ENCODE measurements at places on chromosomes 16 and 17.

DNA sequence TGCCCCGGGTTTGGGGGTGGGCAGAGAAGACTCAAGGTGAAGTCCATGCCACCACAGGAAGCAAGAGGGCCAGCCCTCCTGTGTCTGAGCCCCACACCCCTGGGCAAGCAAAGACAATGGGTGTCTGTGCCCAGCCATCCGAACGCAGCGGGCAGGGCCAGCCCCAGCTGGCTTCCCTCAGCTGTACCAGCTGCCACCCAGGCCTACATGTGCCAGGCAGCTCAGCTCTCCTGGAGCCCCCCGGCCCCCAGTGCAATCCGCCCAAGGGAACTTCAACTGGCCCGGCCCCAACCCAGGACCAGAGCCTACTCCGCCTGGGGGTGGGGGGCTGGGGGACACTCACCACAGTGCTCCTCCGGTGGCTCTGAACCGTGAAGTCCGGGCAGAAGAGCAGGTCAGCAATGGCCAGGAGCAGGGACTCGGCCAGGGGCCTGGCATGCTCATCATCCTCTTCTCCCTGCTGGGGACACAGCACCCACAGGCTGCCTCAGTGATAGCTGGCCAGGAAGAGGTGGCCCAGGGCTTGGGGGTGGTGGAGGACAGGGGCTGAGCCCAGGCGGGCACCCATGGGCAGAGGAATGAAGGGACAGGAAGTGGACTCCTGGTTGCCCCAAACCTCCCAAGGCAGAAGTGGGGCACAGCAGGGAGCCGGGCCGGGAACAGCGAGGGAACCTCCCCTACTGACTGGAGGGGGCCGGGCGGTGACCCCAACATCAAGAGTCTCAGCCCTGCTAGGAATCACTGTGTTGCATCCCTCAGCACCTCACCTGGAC, 9.8 kb downstream of the HID1 start:
- no peak for DNase-seq

DNA sequence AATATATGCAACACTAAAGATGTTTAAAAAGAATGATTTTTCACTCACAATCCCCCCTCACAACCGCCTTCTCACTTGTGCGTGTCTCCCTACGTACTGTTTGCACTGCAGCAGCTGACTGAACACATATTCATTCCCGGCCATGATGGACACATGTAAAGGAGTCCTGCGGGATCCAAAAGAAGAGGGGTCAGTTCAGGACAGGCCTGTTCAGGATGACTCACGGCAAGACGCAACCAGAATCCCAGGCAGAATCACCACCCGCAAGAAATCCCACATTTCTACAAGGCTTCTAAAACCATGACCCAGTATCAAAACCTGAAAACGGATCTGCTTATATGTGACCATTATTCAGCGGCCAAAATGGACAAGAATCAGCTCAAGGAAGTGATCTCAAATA, 52.3 kb downstream of the CYB5D2 start:
- DNase-seq = no peak

GRCh38 chr16:66103211-66103610, 263.3 kb upstream of the CDH5 start:
- DNase-seq = peak; percentile 43

GRCh38 chr17:81125573-81126081, 39.7 kb upstream of the PVALEF start:
- DNase-seq = no peak

DNA sequence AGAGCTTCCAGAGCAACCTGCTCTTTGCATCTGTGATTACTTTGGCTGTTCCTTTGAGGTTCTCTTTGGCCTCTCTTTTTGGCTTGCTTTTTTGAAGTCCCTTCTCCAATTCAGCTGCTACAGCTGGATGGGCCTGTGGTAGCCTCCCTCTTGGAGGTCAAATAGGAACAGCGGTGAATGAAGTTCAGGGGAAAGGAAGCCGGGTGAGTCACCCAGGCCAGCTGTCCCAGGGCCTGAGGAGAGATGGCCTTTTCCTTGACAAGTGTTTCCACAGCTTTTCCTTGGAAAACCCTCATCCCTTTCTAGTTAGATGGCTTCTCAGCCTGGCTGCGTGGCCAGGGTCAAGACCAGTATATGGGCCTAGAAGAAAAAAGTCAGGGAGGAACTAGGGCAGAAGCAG, 103.1 kb downstream of the STX8 start:
- no peak for DNase-seq

DNA sequence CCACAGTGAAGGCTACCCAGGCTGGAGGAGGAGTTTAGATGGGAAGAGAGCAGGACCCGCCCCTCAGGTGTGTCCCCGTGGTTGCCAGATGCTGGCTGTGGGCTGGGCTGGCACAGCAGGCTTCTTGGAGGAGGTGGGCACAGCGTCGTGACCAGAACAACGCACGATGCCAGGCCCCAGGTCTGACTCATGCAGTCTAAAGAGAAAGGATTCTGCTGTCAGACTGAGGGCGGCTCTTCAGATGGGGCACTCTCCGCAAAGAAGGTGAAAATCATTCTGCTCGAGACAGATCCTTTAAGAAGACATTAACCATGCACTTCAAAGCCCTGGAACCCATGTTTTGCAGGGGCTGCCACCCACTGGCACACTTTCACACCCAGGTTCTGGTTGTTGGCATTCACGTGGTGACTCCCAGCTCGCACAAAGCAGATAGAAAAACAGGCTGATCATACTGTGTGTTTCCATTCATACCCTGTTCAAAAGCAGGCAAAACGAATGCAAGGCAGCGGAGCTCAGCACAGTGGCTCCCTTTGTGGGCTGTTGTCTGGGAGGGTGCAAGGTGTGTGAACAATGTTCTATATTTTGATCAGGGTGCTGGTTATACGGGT, 19.0 kb downstream of the CACNG4 start:
- DNase-seq = no peak

- DNase-seq = no peak
These were observed 308.0 kb downstream of the MAP2K6 start for GRCh38 chr17:69722518-69722917.

DNA sequence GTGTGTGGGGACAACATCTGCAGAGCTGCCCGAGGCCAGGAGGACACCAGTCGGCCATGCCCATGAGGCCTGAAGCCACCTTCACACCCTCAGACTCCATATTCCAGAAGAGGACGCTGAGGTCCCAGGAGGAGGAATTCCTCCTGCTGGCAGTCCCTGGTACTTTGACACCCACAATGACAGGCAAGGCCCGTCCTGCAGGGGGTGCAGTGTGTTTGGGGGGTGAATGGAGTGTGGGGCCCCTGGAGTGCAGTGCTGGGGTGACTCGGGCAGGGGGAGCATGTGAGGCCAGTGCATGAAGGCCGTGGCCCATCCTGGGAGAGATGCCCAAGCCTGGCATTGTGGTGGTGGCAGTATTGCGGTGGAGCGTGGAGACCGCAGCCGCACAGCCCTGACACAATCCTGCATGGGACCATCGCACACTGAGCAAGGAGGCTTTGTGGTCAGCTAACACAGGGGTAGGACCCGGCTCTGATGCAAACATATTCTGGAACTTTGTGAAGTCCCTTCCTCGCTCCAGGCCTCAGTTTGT, 52.2 kb downstream of the ZDHHC7 start:
- DNase-seq = no peak

DNA sequence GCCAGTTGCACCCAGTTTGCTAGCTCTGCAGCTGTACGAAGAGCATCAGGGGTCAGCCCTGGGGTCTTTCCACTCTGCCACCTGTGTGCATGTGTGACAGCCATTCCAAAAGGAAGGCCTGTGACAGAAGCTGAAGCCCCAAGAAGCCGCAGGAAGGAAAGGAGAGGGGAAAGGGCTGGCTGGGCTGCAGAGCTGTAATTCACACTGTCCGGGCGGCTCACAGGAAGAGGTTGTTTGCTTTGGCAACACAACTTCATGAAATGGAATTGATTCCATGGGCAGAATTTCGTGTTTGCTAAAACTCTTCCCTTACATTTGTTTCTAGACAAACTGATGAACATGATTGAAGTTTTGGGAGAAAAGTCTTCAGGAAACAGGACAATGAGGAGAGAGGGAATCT, 14.8 kb downstream of the TMEM204 start:
- peak; percentile 35 for DNase-seq

DNA sequence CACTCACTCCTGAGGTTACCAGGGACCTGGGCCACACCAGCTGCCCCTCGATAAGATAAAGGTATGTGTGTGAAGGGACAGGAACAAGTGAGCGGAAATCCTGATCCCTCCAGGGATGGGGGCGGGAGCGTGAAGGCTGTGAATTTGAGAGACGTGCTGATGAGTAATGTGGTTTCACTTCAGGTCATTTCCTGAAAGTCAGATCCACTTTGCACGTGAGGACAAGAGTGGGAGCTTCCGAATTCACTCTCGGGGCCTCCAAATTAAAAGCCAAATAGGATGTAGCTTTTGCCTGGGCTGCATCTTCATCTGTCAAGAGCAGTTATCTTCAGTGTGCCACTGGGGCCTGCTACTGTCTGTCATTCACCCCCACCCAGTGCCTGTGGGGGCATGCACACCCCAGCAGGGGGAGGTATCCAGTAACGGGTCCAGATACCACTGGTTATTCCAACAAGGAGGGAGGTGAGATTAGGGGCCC, 87.4 kb upstream of the LHX1 start:
- DNase-seq = no peak

- DNase-seq = no peak
These were observed 30.5 kb upstream of the LGALS9 start for GRCh38 chr17:27600471-27600870.

GRCh38 chr17:68581863-68582645, 19.1 kb downstream of the FAM20A start:
- DNase-seq = peak; percentile 31

GRCh38 chr17:57488856-57489255, 232.5 kb downstream of the MSI2 start:
- DNase-seq = no peak

GRCh38 chr16:70713824-70714223, 28.0 kb upstream of the MTSS2 start:
- DNase-seq = peak; percentile 45

DNA sequence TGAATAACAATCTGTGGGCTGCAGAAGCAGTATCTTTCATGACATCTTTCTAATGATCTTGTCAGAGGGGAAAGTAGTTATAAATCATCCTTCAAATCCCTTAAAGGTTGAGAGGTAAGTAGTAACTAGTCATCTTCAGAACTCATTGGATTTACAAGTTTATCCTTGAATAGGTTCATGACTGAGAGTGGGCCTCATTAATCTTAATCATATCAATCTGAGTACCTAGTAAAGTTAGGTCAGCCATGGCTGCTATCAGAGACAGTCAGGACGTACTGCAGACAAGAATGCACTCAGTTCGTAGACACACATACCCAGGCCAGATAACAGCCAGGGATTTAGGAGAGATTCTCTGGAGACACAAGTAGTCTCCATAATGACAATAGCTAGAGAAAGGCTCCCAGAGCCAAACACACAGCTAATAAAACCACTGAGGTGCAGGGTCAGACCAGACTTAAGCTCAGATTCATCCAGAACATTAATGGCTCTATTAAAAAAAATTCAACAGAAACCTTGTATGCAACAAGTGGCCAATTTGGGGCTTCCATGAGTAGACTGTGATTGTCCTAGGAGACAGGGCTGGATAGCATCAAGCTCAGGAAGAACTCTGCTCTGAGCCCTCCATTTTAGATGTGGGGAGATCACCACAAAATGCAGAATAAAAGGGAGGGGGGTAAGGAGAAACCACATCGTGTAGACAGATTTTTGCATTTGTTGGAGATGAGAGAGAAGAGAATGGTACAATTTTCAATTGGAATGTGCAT, 65.8 kb downstream of the TBX4 start:
- DNase-seq = no peak

DNA sequence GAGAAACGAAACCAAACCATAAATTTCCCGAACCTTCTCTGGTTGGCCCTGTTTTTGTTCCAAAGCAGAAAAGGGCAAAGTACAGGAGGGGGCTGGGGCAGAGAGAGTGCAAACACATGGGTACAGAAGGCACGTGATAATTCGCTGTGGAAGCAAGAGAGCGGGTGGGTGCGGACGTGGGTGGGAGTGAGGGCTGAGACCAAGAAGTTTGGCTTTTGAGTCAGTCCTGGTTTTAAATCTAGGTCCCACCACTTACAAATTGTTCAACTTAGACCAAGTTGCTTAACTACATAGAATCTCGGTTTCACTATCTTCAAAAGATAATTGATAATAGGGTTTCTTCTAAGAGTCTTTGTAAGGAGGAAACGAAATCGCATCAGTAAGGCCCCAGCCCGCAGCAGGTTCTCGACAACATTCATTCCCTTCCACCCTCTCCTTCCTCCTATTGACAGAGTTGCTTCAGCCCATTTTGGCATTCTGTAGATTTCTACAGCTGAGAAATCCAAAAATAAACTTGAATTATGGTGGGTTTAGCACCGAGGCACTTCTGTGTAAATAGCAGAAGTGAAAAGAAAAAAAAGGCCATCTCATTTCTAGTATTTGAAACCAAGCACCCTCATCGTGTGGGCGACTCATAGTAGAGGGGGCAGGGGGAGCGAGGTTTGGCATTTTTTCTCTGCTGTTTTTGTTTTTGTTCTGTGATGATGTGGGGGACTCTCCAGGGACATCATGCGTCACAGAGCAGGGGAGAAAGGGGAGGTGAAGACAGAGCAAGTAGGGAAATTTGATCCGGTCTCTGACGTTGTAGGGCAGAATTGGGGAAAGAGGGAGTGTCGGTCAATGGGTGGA, 33.6 kb upstream of the CCR7 start:
- DNase-seq = no peak

- DNase-seq = no peak
These were observed 6.2 kb upstream of the HEXIM2 start for GRCh38 chr17:45155483-45155882.

DNA sequence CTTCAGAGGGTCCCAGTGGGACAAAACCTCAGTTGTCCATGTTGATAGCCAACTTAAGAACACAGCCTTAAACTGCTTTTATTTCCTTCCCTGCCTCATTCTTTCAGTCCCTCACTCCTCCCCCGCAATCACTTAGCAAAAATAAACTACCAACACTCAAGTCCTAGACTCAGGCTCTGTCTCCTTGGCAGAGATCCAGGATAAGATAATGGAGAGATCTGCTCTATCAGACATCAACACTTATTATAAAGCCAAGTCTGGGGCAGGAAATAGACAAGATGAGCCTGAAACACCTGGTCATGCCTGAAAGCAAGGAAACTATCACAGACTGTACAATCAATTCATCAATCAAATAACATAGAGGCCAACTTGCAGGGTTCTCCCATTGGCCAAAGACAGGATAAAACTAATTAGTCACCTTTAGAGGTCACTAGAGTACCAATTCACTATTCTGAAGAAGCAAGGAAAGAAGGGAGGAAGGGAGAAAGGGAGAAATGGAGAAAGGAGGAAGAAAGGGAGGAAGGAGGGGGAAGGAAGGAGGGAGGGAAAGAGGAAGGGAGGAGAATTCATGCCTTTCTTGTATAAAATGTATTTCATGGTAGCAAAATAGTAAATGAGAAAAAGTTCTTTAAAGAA, 15.7 kb downstream of the HYDIN start:
- no peak for DNase-seq

GRCh38 chr16:29898804-29899515, 390 bp downstream of the SEZ6L2 start:
- DNase-seq = peak; percentile 6

Data from lung (tissue), 17 donors.